ENCODE measurements at places on chromosomes 12 and 14. TPM values are rescaled to one million over a fixed set of nuclear protein-coding genes. Genes with fewer than 3 reads are reported as not detected.
A peak's percentile ranks its signal among the peaks of the same experiment; 100 is the strongest.

DNA sequence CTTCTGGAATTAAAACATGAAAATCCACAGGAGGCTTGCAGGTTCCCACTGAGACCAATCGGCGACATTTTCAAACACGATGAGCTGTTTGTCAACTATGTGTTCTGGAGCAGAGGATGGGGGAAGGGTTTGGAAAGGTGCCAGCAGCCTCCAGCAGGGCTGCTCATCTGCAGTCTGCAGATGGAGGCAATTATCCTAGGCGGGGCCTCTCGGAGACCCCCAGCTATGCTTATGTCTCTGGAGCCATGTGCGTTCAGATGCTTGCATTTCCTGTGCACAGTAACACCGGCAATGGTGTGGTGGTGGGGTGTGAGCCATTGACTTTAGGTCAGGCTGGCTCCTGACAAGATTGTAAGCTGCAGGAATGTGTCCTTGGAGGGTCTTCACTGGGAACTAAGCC, 51.7 kb downstream of the RPH3A start:
- DNase-seq, result no peak

GRCh38 chr12:53780323-53780722, 28.5 kb upstream of the CISTR start:
- DNase-seq, result no peak

DNA sequence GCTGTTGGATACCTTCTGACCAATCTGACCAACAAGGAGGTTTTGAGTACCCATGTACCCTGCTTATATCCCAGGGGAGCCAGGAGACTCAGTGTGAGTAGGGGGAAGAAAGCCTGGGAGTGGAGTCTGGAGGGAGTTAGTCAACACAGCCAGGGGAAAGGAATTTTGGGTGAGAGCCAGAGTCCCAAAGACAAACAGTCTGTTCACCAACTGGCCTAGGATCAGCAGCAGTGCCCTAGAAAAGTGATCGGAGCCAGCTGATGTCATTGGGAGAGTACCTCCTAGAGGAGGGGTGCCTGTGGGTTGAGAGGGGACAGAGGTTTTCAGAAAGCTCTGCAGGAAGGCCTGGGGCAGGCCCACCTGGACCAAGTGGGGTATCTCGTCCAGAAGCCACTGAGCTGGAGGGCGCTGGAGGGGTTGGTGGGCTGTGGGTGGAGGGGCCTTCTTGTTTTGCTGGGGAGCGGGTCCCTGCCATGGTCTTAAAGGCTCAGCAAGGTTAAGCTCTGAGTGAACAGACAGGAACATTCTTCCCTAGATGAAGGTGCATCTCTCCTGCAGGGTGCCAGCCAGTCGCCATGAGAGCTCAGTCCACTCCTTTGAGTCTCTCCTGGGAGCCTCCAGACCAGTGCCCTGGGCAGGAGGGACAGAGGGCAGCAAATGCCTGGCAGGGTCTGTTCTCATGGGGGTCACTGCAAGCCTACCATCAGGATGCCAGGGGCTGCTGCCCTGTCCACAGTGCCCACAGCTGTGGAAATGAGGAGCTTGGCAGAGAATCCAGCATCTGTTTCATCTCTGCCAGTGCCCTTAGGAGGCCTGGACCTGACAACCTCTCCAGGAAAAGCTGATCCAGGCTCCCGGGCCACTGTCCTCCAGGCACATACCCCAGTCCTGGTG, 63.6 kb downstream of the CHGA start:
- no peak for DNase-seq

DNA sequence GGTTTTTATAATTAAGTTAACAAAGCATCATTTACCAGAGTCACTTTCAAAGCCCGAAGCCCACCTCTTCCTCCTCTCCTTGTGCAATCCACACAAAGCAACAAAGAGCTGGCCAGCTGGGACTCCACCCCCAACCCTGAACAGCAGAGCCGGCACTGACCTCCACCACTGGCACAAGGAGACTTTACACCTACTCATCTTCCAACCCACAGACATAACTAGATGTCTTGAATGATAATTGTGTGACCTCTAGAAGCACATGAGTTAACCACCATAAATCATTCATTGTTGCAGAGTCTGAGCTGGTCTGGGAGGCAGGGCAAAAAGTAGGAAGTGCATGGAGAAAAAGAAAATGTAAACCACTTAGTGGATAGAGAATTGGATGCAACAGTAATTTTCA, 72.2 kb downstream of the ST8SIA1 start:
- peak; percentile 49 for DNase-seq

DNA sequence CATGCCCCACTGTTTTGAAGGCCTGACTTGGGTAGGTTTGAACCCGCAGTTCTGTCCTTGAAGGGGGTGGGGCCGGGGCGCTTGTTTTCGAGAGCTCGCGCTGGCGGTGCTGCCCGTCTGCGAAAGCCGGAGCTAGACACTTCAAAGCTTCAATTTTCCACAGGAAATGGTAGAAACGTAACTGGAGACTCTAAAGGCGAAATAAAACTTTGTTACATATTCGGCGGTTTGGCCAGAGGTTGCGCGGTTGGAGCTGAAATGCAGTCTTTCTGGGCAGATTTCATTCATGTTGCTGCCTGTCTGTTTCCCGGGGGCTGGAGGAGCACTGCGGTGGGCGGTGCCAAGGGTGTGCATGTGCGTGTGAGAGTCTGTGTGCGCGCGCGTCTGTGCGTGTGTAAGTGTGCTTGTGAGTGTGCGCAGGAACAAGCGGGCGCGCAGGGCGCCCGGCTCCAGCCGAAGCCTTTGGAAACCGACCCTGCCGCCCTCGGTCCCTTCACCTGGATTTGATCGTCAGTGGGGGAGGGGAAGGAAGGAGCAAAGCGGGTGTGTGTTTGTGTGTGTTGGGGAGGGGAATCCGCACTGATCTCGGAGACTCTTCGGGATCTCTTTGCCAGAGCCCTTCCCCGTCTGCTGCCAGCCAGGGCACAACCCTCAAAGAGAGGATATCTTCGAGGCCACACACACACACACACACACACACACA, 227.7 kb upstream of the CRY1 start:
- DNase-seq, result peak; percentile 82

- no peak for DNase-seq
Observed at GRCh38 chr12:20390846-20391245, 22.5 kb downstream of the PDE3A start.

GRCh38 chr12:75977952-75978671, 53.5 kb downstream of the PHLDA1 start:
- DNase-seq, result peak; percentile 53

- peak; percentile 73 for DNase-seq
Observed at GRCh38 chr14:35821564-35822411, 4.3 kb upstream of the BRMS1L start.

DNA sequence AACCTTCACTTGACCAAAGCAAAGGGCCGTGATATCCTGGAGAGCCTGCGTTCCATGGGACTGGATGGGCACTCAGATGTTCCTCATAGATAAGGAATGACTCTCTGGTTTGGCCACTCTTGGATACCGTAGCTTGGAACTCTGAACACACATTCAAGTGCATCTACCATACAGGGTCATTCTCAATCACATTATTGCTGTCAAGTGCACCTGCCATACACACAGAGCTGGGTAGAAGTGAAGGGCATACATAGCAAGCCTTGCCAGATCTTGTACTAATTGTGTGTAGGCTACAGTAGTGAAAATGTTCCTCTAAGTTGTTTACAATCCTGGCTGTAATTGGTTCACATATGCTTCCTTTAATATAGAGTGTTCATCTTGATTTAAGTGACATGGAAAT, 58.3 kb downstream of the PELI2 start:
- DNase-seq, result no peak

- no peak for DNase-seq
Observed at GRCh38 chr14:63277591-63278183, 41.0 kb downstream of the GPHB5 start.

DNA sequence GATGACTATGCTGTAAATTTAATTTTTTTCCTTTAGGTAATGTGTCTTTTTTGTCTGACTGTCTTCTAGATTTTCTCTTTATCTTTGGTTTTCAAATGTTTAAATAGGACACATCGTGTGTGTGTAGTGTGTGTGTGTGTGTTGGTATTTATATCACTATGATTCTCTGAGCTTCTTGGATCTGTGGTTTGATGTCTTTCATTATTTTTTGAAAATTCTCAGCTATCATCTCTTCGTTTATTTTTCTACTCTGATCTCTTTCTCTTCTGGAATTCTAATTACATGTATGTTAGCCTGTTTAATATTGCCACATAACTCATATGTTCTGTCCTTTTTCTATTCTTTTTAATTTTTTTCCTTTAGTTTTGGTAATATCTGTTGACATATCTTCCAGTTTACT, 73.5 kb upstream of the OR10AD1 start:
- no peak for DNase-seq

GRCh38 chr12:116924558-116925453, 14.1 kb downstream of the FBXW8 start:
- DNase-seq, result no peak

DNA sequence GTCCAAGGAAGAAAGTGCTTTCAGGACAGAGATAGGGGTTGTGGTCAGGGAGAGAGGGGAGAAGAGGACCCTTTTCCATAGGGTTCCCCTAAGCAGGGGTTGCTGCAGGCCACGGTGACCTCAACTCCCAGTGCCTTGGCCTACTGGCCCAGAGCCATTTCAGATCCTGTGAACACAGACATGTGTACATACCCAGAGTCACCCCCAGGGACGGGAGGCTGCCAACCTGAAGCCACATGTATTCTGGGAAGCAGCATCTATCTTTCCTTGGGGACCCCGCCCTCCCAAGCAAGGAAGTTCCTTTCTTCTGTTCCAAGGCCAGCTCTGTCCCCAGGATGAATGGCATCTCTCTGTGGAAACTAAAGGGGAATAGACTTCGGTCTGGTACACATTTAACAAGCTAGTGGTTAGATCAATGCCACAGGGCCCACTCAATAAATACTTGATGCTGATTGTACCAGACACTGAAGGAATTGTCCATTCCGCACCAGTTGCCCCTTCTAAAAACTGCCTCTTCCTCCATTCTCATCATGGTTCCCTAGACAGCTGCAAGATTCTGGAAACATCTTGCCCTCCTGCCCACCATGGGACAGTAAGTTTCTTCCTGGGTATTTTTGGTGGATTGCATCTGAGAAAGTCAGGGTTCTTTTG, 25.2 kb upstream of the DGLUCY start:
- no peak for DNase-seq

DNA sequence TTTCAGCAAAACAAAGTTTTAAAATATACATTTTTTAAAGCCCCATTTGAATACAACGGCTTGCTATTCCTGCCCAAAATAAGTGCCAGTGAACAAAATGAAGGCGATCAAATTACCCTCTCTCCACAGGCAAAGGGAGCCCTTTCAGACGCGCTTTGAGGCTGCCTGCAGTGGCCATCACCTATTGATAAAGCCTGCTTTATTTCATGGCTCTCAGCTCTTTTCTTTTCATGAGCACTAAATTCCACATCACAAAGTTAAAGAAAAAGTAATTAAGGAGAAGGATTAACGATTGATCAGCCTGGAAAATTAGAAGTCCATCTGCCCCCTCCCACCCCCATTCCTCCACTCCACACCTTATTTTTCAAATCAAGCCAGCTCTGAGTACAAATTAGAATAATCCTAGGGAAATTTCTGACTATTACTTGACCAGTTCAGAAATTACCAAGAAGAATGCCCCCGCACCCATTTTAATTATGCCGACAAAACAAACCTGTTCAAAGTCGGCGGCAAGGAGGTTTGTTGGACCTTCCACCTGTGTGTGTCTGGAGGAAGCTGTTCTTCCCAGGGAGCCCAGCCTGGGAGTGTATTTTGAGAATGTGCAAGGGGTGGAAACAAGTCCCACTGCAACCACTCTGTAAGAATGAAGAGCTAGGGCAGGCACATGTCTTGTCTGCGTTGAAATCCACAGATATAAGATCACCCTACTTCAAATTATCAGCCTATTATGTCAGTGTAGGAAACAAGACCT, 64.2 kb upstream of the RIC8B start:
- DNase-seq, result peak; percentile 37

DNA sequence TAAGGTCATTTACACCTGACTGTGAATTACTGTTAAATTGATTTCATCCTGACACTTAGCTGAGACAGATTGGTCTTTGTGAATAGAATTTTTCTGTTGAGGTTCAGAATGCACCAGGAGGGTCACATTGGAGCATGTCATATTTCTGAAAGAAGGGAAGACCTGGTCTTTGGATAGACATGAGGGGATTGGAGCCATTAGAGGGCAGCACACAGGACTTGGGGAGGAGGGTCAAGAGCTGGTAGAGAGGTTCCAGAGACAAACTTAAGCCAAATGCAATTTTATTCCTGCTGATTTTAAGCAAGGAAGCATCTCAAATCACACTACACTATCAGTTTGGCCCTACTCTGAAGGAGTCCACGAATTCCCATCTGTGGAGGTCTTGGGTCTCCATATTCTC, 41.1 kb downstream of the GUCY2C start:
- no peak for DNase-seq

- no peak for DNase-seq
Observed at GRCh38 chr14:69660344-69661193, 49.2 kb downstream of the SUSD6 start.

DNA sequence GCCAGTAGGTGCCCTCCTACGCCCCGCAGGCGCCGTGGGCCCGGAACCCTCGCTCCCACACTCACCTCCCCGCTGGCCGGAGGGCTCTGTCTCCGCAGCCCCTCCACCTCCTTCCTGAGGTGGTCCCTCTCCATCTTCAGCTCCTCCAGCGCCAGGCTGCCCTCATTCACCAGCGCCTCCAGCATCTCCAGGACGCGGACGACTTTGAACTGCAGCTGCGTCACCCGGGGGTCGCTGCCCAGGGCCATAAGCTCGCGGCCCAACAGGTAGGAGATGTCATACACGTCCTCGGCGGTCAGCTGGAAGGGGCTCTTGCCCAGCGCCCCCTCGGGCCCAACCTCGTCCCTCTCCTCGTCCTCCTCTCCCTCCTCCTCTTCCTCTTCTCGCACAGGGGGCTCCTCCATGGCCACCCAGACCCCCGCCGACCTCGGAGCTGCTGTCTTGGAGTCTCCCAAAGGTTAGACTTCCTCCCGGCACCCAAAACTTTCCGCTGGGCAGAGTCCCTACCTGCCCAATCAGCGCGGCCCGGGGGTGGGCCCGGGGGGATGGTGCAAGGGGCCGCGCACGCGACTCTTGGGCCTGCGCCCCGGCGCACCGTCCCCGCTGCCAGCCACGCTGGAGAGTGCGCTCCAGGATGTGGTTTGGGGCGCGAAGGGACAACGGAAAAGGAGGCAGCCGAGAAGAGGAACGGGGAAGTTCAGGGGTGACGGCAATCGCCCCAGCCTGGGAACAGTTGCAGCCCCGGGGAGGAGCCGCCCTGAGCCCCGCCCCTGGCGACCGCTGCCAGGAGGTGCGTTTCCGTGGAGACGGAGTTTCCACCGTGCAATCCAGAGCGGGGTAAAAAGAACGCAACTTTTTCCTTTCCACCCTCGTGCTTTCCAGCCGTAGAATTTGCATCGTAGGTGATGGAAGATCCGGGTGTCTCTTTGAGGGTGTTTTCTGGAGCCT, at the start of gene RILPL2:
TSS of gene RILPL2 (minus strand) at position 668 of the 948 bp plus-strand sequence. CDS start at position 404, 264 bp downstream.
- DNase-seq, result peak; percentile 84

- DNase-seq, result no peak
Observed at GRCh38 chr14:36716614-36717184, 55.0 kb downstream of the PAX9 start.

The PPP4R4 gene
- 11.1 TPM for total RNA-seq

The IQSEC3 gene
- 2.1 TPM for total RNA-seq

The FSCB gene
- 0.12 TPM for total RNA-seq

The CERS5 gene
- 50.2 TPM for total RNA-seq

The P2RX2 gene
- total RNA-seq, result 3.0 TPM

The TAC3 gene
- total RNA-seq, result 22.0 TPM

The ATF7 gene
- total RNA-seq, result 13.2 TPM
